ENCODE measurements at places on chromosomes 3 and 15. TPM values are rescaled to one million over a fixed set of nuclear protein-coding genes. Genes with fewer than 3 reads are reported as not detected.
A peak's percentile ranks its signal among the peaks of the same experiment; 100 is the strongest.

- no peak overlapping the region for H3K27ac ChIP-seq
- H3K36me3 ChIP-seq, result no peaks in the 10 kb centered on the region
- no peak overlapping the region for H3K4me3 ChIP-seq
Observed at GRCh38 chr3:190339130-190339529, 16.9 kb upstream of the CLDN1 start.

- H3K4me1 ChIP-seq, result peaks cover 36% of the 10 kb centered on the region
- H3K27ac ChIP-seq, result no peak overlapping the region
- no peak for DNase-seq
Observed at GRCh38 chr15:40085266-40085665, 23.4 kb downstream of the BMF start.

- no peaks in the 10 kb centered on the region for H3K36me3 ChIP-seq
- H3K27me3 ChIP-seq, result no peaks in the 10 kb centered on the region
- H3K4me3 ChIP-seq, result no peak overlapping the region
Observed at GRCh38 chr15:70348581-70349344, 251.0 kb upstream of the TLE3 start.

Gene HHLA2
- total RNA-seq, result not detected

GRCh38 chr15:26103002-26103404 is 239.9 kb upstream of the ATP10A start:
- H3K27me3 ChIP-seq, result no peaks in the 10 kb centered on the region
- H3K4me3 ChIP-seq, result no peak overlapping the region
- H3K27ac ChIP-seq, result no peak overlapping the region

GRCh38 chr3:46614431-46614830 is 2.1 kb downstream of the FAM240A start:
- no peak for DNase-seq
- H3K27ac ChIP-seq, result no peak overlapping the region
- peaks cover 2% of the 10 kb centered on the region for H3K27me3 ChIP-seq
- no peak overlapping the region for H3K4me3 ChIP-seq

DNA sequence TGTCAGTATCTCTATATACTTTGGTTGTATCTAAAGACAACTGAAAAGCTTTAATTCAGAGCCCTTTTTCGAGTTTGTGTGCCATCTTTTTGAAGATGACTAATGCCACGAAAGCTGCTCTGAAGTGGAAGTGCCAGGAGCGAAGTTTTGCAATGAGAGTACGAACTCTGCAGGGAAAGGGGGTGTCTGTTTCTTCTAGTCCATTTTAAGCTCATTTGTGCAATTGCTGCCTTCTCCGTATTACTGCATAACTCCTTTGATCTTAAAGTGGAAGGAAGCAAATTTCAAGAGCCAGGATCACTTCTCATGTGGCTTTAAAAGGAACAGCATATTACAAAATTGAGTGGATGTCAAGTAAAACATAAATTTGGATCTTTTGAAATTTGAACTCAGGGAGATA is 245.3 kb downstream of the FEZF2 start:
- H3K4me3 ChIP-seq, result no peak overlapping the region
- no peak for DNase-seq
- no peaks in the 10 kb centered on the region for H3K27me3 ChIP-seq
- no peaks in the 10 kb centered on the region for H3K36me3 ChIP-seq
- no peaks in the 10 kb centered on the region for H3K4me1 ChIP-seq

Gene LRRC31
- not detected for total RNA-seq

DNA sequence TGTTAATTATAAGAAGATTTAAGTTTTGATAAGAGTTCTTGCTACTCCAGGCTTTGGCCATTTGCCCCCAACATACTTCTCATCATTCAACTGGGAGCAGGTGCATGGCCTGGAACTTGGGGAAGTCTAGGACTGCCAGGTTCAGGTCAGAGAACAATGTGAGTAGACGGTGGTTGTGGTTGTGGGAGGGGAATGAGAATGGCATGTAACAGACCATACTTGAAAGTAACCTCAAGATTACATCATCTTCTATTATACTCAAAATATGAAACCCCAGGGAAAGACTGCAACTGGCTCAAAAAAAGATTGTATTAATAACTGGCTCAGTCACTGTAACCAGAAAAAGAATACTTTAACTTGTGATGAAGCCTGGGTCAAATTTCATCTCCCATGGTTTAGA is 364.9 kb upstream of the DPPA4 start:
- H3K27me3 ChIP-seq, result no peaks in the 10 kb centered on the region
- H3K4me3 ChIP-seq, result no peak overlapping the region
- no peaks in the 10 kb centered on the region for H3K4me1 ChIP-seq

DNA sequence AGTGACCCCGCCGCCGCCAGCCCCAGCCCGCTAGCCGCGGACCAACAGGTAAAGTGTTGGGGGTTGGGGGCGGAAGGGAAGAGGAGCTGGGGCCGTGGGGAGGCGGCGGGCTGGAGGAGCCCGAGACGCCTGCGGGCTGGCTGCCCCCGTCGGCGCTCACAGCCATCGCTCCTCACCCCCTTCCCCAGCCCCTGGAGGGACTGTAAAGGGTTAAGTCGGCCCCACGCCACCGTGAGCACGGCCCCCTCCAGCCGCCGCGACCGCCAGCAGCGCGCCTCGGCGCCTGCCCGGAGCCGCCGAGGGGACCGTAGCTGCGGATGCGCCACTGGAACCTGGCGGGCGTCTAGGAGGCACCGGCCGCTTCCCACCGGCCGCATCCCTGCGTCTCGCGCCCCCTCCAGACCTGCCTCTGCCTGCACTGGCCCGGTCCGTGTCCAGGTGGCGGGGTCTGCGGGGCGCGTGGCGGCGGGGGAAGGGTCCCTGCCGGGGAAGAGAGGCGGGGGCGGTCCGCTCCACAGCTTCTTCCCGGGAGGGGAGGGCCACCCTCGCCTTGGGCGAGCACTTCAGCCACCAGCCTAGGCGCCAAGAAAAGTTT is 522 bp downstream of the MED12L start:
- H3K36me3 ChIP-seq, result no peaks in the 10 kb centered on the region
- DNase-seq, result no peak
- H3K4me3 ChIP-seq, result peak overlapping the region; percentile 56

GRCh38 chr15:57205996-57206395 is 170.3 kb upstream of the CGNL1 start:
- no peaks in the 10 kb centered on the region for H3K27me3 ChIP-seq
- no peak overlapping the region for H3K27ac ChIP-seq
- H3K36me3 ChIP-seq, result no peaks in the 10 kb centered on the region
- H3K4me1 ChIP-seq, result no peaks in the 10 kb centered on the region

- no peaks in the 10 kb centered on the region for H3K27me3 ChIP-seq
- H3K27ac ChIP-seq, result no peak overlapping the region
- H3K36me3 ChIP-seq, result no peaks in the 10 kb centered on the region
- DNase-seq, result no peak
- no peak overlapping the region for H3K4me3 ChIP-seq
- no peaks in the 10 kb centered on the region for H3K4me1 ChIP-seq
Observed at GRCh38 chr15:101772921-101773320, 30.4 kb upstream of the OR4F6 start.

Gene RTP1
- total RNA-seq, result not detected

DNA sequence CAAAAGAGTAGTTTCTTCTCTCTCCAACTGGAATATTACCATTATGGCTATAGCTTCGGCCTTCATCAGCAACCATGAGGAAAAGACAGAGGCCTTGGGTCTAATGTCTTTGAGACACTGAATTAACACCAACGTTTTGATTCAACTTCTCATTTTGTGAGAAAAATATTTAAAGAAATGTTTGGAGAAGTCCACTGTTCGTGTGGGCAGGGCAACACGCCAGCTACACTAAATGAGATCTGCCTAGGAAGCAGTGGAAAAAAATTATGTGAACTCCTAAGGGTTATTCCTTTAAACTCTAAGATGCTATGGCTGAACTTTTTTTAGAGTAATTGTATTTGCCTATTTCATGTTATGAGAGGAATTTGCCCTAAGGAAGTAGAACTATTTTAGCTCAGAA is 41.8 kb downstream of the NCEH1 start:
- no peak overlapping the region for H3K4me3 ChIP-seq
- H3K27ac ChIP-seq, result no peak overlapping the region
- H3K4me1 ChIP-seq, result peaks cover 20% of the 10 kb centered on the region

DNA sequence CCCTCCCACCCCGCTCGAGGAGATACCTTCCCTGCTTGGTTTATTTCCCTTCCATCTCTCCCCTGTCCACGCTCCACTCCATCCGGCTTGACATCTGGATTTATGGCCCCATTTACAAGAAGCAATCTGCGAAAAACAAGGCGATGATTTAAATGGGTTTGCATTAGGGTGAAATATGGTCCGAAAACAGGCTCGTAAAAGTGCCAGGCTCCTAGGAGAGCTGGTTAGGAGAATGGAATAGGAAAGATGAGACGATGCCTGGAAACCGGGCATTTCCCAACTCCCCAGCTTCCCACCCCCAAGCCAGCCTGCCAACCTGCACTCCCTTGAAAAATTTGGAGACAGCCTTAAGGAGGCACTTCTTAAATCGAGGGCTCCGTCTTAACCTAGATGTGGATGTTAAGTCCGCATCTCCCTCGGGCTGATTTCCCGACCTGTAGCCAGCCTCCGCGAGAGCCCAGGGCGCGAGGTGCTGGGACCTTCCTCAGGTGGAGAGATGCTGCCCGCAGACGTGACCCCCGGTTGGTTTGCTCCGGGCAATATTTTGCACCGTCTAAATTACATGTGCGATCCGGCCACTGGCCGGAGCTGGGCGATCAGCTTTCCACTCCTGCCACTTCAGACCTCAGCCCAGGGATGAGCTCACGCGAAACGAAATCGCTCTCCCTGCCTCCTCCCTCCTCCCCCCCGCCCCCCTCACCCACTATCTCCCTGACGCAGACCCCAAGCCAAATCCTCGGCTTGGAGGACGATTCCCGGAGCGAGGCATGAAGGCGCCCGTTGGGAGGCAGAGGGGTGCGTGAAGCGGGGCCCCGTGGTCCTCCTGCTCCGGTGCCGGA is 1.3 kb downstream of the GRM7 start:
- DNase-seq, result no peak
- no peak overlapping the region for H3K27ac ChIP-seq
- no peaks in the 10 kb centered on the region for H3K27me3 ChIP-seq
- H3K36me3 ChIP-seq, result no peaks in the 10 kb centered on the region
- H3K4me3 ChIP-seq, result no peak overlapping the region

DNA sequence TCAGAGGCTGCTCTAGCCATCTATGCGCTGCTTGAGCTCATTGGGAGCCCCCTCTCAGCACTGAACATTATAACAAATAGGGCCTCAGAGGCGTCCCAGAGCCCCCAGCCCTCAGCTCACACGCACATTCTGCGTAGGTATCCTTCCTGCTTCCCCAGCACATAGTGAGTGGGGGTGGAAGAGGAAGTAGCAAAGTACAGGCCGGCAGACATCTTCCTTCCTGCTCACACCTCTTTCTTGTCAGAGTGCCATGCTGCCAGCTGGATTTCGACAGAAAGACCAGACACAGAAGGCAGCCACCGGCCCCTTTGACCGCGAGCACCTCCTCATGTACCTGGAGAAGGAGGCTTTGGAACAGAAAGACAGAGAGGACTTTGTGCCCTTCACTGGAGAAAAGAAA is 16.6 kb downstream of the TMOD2 start:
- no peaks in the 10 kb centered on the region for H3K36me3 ChIP-seq
- H3K4me3 ChIP-seq, result no peak overlapping the region
- no peak overlapping the region for H3K27ac ChIP-seq
- H3K4me1 ChIP-seq, result no peaks in the 10 kb centered on the region

Gene RPS27L
- total RNA-seq, result 61.3 TPM

Gene ZKSCAN7
- not detected for total RNA-seq

- peaks cover 41% of the 10 kb centered on the region for H3K4me1 ChIP-seq
- H3K36me3 ChIP-seq, result peaks cover 18% of the 10 kb centered on the region
- no peak for DNase-seq
- H3K27me3 ChIP-seq, result no peaks in the 10 kb centered on the region
Observed at GRCh38 chr15:96336596-96337364, 6.3 kb downstream of the NR2F2 start.

GRCh38 chr3:153976891-153977554 is 144.2 kb upstream of the ARHGEF26 start:
- no peak overlapping the region for H3K27ac ChIP-seq
- no peaks in the 10 kb centered on the region for H3K36me3 ChIP-seq
- H3K4me1 ChIP-seq, result no peaks in the 10 kb centered on the region
- no peak overlapping the region for H3K4me3 ChIP-seq

Gene KIF15
- total RNA-seq, result 12.2 TPM

GRCh38 chr3:9976721-9977709 is 9.6 kb downstream of the EMC3 start:
- H3K27me3 ChIP-seq, result no peaks in the 10 kb centered on the region
- peak; percentile 87 for DNase-seq
- H3K4me1 ChIP-seq, result peaks cover 14% of the 10 kb centered on the region
- H3K4me3 ChIP-seq, result no peak overlapping the region
- peak overlapping the region; percentile 30 for H3K27ac ChIP-seq

GRCh38 chr3:127673191-127674100 is 694 bp downstream of the ABTB1 start:
- H3K27ac ChIP-seq, result peak overlapping the region; percentile 39
- no peak for DNase-seq

DNA sequence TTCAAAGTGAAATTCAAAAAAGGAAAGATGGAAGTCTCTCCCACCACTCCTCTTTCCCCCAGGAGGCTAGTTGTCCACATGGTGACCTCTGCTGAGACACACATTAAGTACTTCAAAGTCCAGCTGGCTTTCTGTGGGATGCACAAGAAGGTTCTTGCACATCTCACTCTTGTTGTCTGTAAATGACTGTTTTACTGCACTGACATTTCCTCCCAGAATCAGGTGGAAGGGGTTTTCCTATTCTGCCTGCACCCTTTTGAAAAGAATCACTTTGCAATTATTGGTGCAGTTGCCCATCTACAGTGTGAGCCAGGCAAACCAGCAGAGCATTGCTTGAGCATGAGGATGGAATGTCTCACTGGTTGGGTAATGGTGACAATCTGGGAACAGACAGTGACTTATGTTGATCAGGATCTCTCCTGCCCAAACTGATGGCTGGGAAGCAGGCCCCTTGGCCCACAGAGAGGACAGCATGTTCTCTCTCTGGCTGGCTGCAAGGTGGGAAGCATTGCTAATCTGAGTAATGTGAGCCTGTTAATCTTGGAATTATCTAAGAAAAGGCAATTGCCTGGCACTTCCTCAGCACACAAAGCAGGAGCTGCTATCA is 347.7 kb upstream of the SATB1 start:
- DNase-seq, result no peak
- no peak overlapping the region for H3K27ac ChIP-seq
- H3K4me1 ChIP-seq, result no peaks in the 10 kb centered on the region

Gene CFAP100
- total RNA-seq, result not detected

Gene IQCH
- 3.9 TPM for total RNA-seq

Gene SCG5
- total RNA-seq, result 0.67 TPM

Gene CLRN1
- total RNA-seq, result not detected

Gene CASR
- not detected for total RNA-seq

DNA sequence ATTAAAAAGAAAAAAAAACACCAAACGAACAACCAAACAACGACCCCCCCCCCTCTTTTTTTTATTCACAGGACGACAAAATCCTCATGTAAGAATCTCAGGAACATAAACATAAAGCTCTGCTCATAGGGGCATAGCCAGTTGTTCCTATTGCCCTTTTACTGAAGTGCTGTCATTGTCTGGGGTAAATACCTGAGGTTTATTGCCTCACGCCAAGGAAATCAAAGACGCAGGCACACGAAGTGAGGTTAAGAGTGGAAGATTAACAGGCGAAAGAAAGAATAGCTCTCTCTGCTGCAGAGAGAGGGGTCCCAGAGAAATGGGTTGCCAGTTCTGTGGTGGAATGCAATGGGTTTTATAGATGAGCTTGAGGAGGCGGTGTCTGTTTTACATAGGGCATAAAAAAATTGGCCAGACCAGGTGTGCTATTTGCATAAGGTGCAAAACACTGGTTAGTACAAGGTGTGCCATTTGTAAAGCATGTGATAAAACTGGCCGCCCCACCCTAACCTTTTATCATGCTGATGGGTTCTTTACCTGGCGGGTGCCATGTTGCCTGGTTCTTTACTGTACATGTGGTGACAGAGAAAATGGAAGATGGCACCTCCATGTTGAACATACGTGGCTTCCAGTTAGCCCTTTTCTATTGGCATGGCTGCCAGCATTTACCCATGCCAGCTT is 257.6 kb upstream of the ZPLD1 start:
- H3K27me3 ChIP-seq, result no peaks in the 10 kb centered on the region
- H3K4me3 ChIP-seq, result no peak overlapping the region
- no peak for DNase-seq
- 0 out of 2 replicates have a peak, but pooled peaks cover 2% of the 10 kb centered on the region for H3K4me1 ChIP-seq
- no peak overlapping the region for H3K27ac ChIP-seq

Gene SGO1
- total RNA-seq, result 14.8 TPM
